Myocyte (in vitro differentiated cells): ENCODE measurements at places on chromosomes 11 and 22. TPM values are rescaled to one million over a fixed set of nuclear protein-coding genes. Genes with fewer than 3 reads are reported as not detected.
A peak's percentile ranks its signal among the peaks of the same experiment; 100 is the strongest.

DNA sequence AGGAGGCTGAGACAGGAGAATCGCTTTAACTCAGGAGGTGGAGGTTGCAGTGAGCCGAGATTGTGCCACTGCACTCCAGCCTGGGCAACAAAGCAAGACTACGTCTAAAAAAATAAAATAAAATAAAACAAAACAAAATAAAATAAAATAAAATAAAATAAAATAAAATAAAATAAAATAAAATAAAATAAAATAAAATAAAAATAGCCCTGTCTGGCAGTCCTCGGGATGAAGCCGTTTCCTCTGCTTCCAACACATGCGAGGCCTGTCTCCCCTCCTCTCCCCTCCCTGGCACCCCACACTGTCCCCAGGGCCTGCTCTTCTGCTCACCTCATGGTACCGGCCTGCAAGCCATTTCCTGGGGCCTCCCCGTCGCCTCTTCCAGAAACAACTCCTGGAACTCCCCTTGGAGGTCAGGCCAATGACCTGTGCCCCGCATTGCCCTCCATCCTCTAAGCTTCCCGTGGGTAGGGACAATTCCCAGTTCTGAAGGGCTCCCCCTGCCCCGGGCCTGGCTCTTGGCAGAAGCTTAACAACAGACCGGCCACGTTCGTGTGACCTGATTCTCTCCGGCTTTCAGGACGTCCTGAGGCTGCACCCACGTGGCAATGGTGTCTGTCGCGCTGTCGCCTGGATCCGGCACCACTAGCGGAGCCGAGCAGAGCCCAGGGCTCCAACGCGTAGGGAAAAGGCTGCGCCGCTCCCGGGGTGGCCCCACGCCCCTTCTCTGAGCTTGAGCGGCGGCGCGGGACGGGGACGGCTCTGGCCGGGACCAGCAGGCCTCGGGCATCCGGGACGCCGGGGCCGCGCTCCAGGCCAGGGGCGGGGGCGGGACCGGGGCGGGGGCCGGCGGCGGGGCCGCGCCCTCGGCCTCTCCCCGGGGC, 456 bp upstream of the PARVB start:
- DNase-seq: peak; percentile 57

DNA sequence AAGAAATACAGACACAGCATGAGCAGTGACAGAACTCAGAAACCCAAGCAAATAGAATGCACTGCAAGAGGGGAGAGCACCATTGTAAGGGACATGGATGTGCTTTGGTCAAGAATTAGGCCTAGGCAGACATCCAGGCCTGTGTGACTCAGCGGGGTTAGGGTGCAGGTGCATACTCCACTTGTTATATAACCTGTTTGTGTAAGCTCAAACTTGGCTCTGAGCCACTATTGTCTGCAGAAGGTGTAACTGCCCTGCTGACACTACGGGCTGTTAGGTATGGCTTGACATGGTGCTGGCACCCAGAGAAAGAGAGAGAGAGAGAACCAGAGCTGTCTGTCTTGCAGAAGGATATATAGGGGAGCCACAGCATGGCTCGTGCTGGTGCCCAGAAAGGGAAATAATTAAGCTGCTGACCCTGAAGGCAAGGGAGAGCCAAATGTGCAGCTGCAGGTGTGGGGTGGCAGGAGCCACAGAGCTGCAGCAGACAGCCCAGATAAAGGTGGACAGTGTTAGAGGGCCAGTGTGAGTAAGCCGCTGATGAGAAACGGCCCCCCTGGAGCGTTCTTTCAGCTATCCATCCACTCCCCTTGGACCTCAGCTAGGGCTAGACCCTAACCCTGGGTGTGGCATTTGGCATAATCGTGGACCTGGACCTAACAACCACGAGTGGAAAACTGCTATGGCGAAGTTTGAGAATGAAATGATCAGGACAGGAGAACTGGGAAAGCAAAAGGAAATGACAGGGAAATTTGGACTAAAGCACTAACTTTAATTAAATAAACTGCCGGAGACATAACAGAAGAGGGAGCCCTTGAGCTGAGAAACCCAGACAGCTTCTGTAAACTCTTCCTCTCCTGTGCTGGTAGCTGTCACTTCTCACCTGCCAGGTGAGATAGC, 253.0 kb upstream of the CCDC179 start:
- peak; percentile 58 for DNase-seq

- no peak for DNase-seq
Measured at GRCh38 chr11:99068832-99069231, 48.1 kb downstream of the CNTN5 start.

- no peak for DNase-seq
Measured at GRCh38 chr11:117924631-117925170, 4.5 kb downstream of the TMPRSS13 start.

DNA sequence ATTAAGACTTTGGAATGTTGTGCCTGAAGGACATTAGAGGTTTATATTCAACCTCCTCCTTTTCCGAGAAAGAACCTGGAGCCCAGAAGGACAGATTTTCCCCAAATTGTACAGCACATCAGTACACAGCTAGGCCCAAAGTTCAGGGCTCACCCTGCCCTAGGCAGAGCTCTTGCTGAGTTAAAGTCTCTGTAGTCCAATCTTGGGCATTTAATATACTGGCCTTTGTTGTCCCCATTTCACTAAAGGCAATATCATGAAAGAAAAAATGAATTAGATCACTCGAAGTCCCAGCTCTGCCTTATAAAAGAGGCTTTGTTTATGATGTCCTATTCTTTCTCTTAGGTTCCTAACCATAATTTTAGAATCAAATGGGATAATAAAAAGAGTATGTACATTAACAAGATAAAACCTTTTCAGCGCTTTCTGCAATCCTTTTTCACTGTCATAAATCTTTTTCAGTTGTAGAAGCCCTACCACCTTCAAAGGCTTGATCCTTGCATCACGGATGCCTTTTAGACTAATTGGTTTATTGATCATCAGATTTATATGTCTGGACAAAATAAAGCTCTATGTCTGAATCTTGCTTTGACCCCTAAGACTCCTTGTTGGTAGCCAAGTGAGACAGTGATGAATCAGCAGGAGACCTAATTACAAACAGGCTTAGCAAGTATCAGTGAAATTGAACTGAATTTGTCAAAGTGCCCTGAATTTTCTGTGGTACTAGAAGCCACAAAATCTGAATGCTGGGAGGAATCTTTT, 39.8 kb downstream of the RELT start:
- DNase-seq: no peak

- DNase-seq: no peak
Measured at GRCh38 chr11:44702889-44703288, 23.9 kb upstream of the TSPAN18 start.

- DNase-seq: no peak
Measured at GRCh38 chr11:131371791-131372104, 1.3 kb downstream of the NTM start.

- DNase-seq: no peak
Measured at GRCh38 chr11:120401506-120401905, 65.3 kb downstream of the ARHGEF12 start.

- DNase-seq: peak; percentile 71
Measured at GRCh38 chr11:112279901-112280267, 19.2 kb upstream of the PLET1 start.

Gene KRTAP5-10
- total RNA-seq: not detected in 2 replicates

Gene ANO5
- total RNA-seq: not detected in 2 replicates

Gene CDKN1C
- 274 and 533 TPM in 2 replicates for total RNA-seq

Gene GP1BB
- total RNA-seq: 51.2 and 67.7 TPM in 2 replicates

Gene SLC37A2
- 0.99 and 1.0 TPM in 2 replicates for total RNA-seq

Gene ST14
- not detected in 2 replicates for total RNA-seq

Gene MYOD1
- total RNA-seq: 398 and 510 TPM in 2 replicates

Gene EMSY
- 27.1 and 32.5 TPM in 2 replicates for total RNA-seq

Gene SPON1
- 0.08 TPM in 1 of 2 replicates, not detected in the other for total RNA-seq

Gene OR10A5
- total RNA-seq: not detected in 2 replicates
